Neural progenitor cell (in vitro differentiated cells): ENCODE measurements at places on chromosomes 1 and 21. TPM values are rescaled to one million over a fixed set of nuclear protein-coding genes. Genes with fewer than 3 reads are reported as not detected.
A peak's percentile ranks its signal among the peaks of the same experiment; 100 is the strongest.

The NUP210L gene
- not detected in 2 replicates for total RNA-seq

The LCA5L gene
- 2.6 and 4.7 TPM in 2 replicates for total RNA-seq

The DMRTA2 gene
- 0.46 TPM in 1 of 2 replicates, not detected in the other for total RNA-seq

The SEMA4A gene
- 0.69 and 1.8 TPM in 2 replicates for total RNA-seq

The HCRTR1 gene
- total RNA-seq, result 0.06 TPM in 1 of 2 replicates, not detected in the other

The CREB3L4 gene
- total RNA-seq, result 33.8 and 39.7 TPM in 2 replicates

The ETV3L gene
- total RNA-seq, result 0.25 TPM in 1 of 2 replicates, not detected in the other

The PRAMEF7 gene
- not detected in 2 replicates for total RNA-seq

The ADAMTSL4 gene
- not detected in 2 replicates for total RNA-seq

The GUCA2A gene
- total RNA-seq, result not detected in 2 replicates

The FAM72D gene
- 23.9 and 36.8 TPM in 2 replicates for total RNA-seq

DNA sequence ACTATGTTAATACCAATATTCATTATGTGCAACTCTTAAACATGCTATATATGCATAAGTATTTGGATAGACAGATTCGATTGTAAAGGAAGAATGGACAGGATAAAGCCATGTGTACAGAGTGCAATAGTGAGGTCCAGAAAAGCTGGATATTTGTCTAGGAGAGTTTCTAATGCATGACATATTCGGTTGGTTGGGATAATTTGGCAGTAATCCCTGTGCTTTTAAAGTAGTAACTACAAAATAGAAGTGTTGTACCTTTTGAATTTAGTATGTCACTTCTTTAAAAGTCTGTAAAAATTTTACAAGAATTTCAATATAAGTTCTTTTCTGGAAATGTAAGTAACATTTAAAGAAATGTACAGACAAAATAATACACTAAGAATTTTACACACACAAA is 774.5 kb downstream of the USP25 start:
- DNase-seq, result no peak

GRCh38 chr1:27599605-27600497 is 4.1 kb downstream of the AHDC1 start:
- no peak for DNase-seq

- no peak for DNase-seq
Measured at GRCh38 chr1:172746091-172746949, 87.4 kb downstream of the FASLG start.

DNA sequence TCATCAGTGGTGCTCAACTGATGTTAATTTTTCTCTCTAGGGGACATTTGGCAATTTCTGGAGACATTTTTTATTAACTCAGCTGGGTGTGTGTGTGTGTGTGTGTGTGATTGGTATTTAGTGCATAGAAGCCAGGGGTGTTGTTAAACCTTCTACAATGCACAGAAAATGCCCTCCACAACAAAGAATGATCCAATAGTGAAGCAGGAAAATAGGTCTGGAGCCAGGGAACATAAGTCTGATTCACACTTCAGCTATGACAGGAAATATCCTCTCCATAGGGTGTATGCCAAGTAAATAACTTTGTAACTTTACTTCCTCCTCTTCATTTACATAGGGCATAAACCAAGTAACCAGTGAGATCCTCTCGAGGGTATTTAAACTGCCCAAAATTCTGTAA is 25.1 kb upstream of the TMEM61 start:
- no peak for DNase-seq

GRCh38 chr1:245345191-245345884 is 190.6 kb downstream of the KIF26B start:
- peak; percentile 37 for DNase-seq

DNA sequence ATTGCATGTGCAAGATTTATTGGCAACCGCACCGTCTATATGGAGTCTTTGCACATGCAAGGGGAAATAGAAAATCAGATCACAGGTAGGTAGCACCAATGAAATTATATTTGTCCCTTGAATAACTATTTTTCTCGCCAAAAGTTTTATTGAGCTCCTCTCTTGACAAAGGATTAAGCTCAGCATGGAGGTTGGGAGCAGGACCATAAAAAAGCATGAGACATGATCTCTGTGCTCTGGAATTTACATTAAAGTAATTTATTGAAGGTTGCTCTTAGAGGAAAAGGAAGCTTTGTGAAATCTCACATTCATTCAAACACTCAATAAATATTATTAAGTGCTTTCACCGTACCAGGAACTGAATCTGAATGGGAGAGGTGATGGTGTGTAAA is 66.0 kb upstream of the UBE2U start:
- no peak for DNase-seq

GRCh38 chr21:39073717-39074116 is 109.5 kb downstream of the PSMG1 start:
- no peak for DNase-seq

- peak; percentile 45 for DNase-seq
Measured at GRCh38 chr21:44489962-44490361, 34.7 kb downstream of the LRRC3 start.

GRCh38 chr1:221696027-221696426 is 45.9 kb downstream of the DUSP10 start:
- no peak for DNase-seq

DNA sequence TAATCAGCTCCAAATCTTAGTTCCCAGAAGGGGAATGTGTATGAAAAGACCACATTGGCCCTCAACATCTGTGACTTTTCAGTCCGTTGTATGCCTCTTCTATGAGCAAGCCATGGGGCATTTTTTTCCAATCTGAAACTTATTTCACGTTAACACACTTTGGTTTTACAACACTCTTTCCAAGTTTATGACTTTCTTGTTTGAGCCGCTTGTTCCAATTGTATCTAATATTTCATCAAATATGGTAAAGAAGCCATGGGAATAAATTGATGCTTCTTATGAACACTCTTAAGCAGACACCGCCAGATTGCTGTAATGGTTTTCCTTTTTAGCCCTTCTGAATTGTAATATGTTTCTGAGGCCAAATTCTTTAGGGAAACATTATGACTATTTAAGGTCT is 359.9 kb downstream of the HLX start:
- DNase-seq, result no peak

DNA sequence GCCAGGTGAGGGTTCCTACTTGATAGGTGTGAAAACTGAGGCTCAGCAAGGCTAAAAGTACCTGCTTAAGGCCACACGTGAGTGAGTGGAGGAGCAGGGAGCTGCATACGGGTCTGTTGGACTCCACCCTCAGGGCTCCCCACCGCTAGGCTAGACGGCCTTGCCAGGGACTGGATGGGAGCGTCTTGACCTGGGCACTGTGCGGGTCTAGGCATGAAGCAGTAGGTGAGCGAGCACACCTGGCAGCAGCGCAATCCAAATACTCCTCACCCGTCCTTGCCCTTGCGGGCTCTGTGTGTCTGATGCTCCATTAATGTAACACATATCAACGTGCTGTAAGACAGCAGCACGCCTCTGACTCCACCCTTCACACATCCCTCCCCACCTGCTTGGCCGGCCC is 94.0 kb downstream of the LACTBL1 start:
- no peak for DNase-seq

- DNase-seq, result no peak
Measured at GRCh38 chr1:159247266-159247665, 42.6 kb downstream of the ACKR1 start.

GRCh38 chr21:15219894-15220293 is 155.1 kb upstream of the NRIP1 start:
- no peak for DNase-seq

GRCh38 chr1:14577261-14577660 is 21.2 kb upstream of the KAZN start:
- DNase-seq, result no peak

DNA sequence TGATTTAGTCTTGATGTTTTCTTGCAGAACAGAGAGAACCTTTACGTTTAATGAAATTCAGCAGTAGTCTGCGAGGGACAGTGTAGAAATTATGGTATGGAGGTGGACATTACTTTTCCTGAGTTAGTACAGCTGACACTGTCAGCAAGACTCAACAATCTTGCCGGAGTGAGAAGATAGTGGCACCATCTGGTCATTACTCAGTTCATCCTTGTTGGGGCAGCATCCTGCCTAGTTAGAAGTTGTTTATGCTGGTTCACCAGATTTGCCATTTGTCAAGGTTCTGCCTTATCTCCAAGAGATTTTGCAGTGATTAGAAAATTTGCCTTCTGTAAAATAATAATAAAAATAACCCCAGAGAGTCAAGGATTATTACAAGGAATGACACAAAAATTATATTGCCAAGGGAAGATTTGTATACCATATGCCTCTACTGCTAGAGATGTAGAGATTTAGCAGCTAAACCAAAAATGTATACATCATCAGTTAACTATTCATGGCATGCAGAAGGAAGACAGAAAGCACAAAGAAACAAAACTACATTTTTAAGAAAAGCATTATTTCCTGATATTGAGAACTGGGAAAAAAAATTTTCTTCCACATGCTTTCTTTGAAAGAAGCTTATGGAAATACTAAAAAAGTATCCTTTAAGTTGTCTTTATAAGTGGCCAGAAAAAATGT is 1967.4 kb downstream of the NCAM2 start:
- no peak for DNase-seq

DNA sequence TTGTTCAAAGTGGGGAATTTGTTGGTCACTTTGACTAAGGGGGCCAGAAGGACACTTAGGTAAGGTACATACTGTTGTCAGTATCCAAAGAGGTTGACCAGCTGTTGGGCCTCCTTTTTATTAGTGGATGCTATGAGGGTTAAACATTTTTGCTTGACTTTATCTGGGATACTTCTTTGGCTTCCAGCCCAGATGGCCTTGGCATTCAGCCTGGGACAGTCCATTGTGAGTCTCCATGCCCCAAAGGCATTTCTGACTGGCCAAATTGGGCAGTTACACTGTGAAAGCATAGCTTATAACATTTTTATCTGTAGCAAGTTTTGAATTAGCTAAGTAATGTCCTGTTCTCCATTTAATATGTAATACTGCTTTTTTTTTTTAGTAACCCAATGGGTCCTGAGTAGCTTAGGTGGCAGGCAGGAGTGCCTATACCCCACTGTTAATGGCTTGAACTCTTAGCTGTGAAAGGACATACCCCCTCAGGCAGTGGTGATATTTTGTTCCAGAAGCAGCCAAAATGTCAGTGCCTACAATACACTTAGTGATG is 35.4 kb upstream of the CD1D start:
- DNase-seq, result no peak

DNA sequence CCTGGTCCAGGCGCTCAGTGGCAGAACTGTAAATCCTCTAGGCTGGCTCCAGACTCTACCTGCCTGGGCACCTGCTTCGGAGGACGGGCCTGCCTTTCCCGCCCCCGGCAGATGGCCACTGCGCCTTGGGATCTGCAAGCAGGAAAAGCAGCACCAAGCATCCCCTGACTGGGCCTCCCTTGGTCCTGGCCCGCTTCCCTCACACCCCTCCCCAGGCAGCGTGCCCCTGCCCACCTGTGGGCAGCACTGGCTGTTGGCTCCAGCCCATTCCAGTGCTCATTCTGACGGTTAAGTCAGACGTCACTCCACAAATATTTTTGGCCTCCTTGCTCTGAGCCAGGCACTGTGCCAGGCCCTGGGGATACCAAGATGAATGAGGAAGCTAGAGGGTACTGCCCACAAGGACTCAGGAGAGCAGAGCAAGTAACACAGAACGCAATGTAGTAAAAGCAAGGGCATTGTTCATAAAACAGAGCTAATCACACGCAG is 22.0 kb upstream of the BLACAT1 start:
- DNase-seq, result no peak

GRCh38 chr1:240149484-240150094 is 57.9 kb downstream of the FMN2 start:
- DNase-seq, result peak; percentile 26

DNA sequence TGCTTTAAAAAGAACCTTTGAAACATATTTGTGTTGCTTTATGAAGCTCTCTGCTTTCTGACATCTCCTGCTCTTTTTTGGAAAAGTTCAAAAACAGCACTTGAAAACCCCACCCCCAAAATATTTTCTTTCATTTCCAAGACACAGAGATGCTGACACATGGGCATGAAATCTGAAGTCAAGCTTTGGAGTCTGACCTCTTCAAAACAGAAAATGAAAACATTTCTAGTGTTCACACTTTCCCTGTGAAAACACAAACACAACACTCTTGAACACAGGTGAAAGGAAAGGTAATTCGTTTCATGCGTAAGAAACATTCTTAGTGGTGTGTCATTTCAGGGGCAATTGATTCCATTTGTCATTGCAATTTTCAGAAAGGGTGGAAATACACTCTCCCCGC is 10.8 kb downstream of the NGF start:
- DNase-seq, result no peak

DNA sequence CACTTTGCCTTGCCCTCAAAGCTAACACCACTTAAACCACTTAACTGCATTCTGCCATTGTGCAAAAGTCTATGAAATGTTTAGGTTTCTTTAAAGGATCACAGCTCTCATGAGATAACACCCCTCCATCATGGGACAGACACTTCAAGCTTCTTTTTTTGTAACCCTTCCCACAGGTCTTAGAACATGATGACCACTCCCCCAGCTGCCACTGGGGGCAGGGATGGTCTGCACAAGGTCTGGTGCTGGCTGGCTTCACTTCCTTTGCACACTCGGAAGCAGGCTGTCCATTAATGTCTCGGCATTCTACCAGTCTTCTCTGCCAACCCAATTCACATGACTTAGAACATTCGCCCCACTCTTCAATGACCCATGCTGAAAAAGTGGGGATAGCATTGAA is 7.7 kb downstream of the ADAMTS1 start:
- DNase-seq, result no peak

DNA sequence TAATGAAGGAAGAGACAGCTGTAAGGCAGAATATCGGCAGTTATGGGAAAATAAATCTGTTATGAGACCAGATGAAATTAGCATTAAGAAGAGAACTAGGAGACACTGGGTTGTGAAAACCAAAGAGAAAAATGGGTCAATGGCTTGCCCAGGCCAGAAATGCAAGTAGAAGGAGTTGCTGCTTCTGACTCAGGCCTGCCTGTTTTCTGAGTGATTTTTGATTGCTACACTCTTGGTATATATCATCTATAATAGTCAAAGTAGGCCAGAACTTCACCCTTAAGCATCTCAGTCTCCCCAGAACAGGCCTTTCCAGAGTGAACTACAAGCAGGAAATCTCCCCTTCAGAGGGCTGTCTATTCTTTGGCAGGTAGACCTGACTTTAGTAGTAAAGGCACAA is 107.0 kb downstream of the NRIP1 start:
- no peak for DNase-seq

- DNase-seq, result peak; percentile 75
Measured at GRCh38 chr1:44714944-44715571, 15.9 kb downstream of the RNU5D-1 start.

DNA sequence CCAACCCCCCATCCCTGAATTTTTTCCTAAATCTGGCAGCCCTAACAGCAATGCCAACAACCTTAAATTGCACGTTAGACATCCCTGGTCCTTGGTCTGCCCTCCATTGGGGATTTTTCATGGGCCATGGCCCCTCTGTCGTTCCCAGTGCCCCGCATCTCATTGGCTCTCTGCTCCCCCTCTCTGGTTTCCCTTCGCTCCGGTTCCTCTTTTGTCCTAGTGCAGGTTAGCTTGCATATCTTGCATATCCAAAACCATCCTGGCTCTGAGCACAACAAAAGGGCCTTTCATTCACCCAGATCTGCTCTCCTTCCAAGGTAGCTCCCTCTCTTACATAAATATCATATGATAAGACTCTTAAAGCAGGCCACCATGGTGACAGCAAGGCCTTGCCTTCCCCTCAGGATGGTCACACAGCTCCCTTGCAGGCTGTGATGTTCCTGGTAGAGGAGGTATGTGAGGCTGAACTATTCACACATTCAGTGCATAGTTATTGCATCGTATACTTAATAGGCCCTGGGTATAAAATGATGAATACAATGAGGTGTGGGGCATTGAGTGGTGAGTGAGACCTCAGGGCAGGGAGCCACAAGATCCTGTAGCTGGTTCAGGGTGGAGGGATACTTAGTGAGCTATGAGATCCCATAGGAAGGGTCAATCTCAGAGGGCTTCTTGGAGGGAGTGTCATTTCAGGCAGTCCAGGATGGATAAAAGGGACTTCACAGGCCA is 45.2 kb downstream of the TENT5C start:
- DNase-seq, result no peak
